Omental fat pad (tissue), 4 donors: ENCODE measurements at places on chromosomes 1 and 21. TPM values are rescaled to one million over a fixed set of nuclear protein-coding genes. Genes with fewer than 3 reads are reported as not detected.

MPZ gene
- 4.8 TPM for total RNA-seq

DNA sequence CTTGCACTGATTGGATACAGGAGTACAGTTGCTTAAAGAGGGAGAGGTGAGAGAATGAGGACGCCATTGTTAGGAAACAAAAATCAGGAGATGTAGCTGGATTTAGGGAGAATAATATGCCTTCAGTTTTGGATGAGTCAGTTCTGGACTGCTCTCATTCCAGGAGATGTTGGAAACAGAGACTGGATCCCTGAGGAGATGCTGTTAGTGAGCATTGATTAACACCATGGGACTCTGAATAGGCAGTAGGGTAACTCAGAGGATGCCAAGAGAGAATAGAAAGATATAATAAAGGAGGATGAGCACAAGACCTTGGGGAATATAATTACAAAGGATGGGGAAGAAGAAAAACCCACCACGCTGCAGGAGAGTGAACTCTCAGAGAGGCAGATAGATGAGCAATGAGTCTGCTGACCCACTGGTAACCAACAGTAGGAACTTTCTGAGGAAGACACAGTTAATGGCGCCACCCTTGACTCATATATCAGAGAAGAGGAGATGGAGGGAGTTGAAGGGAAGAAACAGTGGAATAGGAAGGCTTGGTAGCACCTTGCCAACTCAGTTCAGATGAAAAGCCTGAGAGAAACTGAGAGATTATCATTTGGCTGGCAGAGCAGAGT is 10.5 kb downstream of the KCNJ15 start:
- DNase-seq, result no peak

BTG2 gene
- total RNA-seq, result 214 TPM

SPOCD1 gene
- not detected for total RNA-seq
